ENCODE measurements at places on chromosomes 12 and 14. TPM values are rescaled to one million over a fixed set of nuclear protein-coding genes. Genes with fewer than 3 reads are reported as not detected.
A peak's percentile ranks its signal among the peaks of the same experiment; 100 is the strongest.

DNA sequence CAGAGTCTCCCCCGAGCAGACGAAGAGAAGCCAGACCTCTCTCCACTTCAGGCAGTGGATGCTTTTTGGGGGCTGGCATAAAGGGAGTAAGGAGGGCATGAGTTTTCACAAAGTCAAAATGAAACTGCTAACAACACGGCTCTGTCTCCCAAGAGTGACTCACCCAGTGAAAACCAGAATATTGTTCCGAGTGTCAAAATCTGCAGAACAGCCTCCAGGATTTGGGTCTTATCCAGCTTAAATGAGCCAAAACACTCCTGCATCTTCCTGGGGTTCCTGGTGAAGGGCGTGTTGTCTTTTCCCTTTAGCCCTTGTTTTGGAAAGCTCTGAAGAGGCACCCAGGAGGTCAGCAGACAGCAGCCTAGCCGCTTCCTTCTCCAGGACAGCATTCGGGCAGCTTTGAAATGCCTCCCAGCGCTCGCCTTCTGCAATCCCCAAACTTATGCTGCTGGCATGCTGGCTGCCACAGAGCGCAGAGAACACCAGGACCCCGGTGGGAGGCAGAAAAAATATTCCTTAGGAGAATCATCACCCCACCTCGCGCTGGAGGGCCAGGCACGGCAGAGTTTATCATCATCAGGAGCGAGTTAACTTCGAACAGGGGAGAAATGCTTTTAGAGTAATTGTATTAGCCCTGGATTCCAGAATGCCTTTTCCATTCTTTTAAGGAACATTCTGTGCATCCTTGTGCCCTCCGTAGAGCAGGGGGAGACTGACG, 117.7 kb upstream of the NCOR2 start:
- DNase-seq, result no peak

GRCh38 chr12:1262011-1262410, 271.0 kb downstream of the ERC1 start:
- DNase-seq, result no peak

UNC79 gene
- total RNA-seq, result not detected

DNA sequence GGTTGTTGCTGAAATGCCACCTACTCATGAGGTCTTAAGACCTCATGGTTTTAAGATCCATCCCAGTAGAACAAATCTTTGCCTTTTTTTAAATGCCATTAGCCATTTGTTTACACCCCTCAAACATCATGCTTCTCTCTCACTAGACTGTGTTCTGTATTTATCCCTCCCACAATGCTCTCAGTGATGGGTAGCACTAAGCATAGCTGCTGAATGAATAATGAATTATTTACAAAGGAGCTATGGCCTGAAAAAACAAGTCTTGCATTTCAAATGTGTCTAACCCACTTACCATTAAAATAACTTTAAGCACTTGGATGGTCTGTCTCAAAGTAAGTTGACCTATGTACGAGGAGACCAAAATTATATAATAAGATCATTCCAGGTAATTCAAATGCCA, 334.5 kb downstream of the PAWR start:
- DNase-seq, result no peak

GRCh38 chr12:51897181-51897580, 9.3 kb downstream of the ANKRD33 start:
- no peak for DNase-seq

GLI1 gene
- 0.86 TPM for total RNA-seq

IQSEC3 gene
- 7.3 TPM for total RNA-seq

PIWIL1 gene
- not detected for total RNA-seq

CCDC175 gene
- total RNA-seq, result not detected

DNA sequence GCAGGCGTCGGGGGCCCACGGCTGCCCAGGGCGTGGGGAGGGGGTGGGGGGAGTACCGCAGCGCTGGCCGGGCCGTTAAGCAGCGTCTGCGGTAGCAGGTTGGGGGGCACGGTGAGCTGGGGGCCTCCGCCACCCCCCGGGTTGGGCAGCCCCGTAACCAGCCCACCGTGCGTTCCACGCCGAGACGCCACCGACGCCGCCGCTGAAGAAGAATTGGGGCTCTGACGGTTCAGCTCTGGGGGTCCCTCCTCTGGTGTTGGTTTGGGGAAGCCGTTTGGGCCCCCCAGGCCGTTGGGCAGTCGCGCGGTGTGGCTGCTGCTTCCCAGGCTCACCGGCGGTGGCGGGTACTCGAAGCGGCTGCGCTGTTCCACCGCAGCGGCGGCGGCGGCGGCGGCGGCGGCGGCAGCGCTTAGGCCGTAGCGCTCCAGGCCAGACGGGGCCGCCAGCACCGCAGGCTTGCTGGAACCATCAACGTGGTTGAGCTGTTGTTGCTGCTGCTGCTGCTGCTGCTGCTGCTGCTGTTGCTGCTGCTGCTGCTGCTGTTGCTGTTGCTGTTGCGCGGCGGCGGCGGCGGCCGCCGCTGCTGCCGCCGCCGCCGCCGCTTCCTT, 1.5 kb downstream of the IRF2BPL start:
- DNase-seq, result peak; percentile 74

DNA sequence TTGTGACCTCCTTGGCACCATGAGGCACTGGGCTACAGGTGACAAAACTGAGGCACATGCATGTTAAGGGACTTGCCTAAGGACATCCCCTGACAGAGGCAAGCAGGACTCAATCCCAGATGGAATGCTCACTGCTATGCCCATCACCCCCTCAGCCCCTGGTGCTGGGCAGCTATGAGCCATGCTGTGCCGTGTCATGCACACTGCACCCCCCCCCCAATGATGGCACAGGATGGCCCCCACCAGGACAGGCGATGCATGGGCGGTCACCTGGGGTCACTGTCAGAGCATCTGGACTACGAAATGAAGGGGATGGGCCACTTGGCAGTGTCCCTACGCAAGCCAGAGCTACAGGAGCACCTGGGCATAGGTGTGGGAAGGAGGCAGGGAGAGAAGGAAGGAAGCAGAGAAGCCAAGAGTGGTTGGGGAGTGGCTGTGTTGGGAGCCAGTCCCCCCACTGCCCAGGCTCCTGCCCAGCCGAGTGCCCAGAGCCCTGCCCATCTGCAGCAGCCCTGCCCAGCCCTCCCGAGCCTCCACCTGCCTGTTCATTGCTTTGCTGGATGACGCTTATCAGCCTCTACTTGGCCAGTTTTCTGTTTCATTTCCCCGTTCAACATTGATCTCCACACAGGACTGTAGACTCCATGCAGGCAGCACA, 84.9 kb upstream of the DIO3 start:
- no peak for DNase-seq

NPAS3 gene
- not detected for total RNA-seq

DNA sequence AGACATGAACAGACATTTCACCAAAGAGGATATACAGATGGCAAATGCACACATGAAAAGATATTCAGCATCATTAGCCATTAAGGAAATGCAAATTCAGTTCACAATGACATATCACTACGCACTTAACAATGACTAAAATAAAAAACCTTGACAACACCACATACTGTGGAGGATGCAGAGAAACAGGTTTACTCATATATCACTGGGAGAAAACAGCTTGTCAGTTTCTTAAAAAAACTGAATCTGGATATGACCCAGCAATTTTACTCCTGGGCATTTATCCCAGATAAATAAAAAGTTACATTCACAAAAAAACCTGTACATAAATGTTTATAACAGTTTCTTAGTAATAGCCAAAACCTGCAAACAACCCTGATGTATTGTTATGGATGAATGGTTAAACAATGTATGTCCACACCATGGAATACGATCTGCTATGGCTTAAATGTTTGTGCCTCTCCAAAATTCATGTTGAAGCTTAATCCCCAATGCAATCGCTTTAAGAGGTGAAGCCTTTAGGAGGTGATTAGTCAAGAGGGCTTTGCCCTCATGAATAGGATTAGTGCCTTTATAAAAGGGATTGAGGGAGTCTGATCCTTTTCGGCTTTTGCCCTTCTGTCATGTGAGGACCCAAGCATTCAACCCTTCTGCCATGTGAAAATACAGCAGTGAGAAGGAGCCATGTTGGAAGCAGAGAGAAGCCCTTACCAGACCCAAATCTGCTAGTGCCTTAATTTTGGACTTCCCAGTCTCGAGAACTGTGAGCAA, 36.0 kb upstream of the PPP4R3A start:
- no peak for DNase-seq

ACTR6 gene
- 36.0 TPM for total RNA-seq

- DNase-seq, result no peak
Observed at GRCh38 chr12:16272222-16272621, 5.3 kb downstream of the SLC15A5 start.

RNU6-8 gene
- not detected for total RNA-seq

- DNase-seq, result no peak
Observed at GRCh38 chr12:64450711-64451486, 1.0 kb upstream of the TBK1 start.

- DNase-seq, result no peak
Observed at GRCh38 chr14:92945959-92946846, 23.3 kb downstream of the CHGA start.

SLC17A8 gene
- total RNA-seq, result not detected

DNA sequence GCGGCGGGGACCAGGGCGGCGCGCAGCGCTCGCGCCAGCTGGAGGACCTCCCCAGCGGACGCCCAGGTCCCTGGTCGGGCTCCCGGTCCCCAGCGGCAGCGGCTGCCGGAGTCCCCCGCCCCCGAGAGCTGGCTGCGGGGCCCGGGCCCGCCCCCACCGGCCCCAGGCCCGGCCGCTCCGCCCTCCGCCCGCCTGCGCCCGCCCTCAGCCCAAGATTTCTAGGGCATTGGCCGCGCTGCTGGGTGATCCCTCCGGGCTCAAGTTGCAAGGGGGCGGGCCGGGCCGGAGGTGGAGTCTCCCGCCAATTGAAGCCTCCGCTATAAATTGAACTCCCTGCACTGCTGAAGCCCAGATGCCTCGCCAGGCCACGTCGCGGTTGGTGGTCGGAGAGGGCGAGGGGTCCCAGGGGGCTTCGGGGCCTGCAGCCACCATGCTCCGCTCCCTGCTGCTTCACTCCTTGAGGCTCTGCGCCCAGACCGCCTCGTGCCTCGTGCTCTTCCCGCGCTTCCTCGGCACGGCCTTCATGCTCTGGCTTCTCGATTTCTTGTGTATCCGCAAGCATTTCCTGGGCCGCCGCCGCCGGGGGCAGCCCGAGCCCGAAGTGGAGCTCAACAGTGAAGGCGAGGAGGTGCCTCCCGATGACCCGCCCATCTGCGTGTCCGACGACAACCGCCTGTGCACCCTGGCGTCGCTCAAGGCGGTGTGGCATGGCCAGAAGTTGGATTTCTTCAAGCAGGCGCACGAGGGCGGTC, at the start of gene DIO3:
TSS of gene DIO3 (plus strand) at position 351 of the 752 bp plus-strand sequence.
- no peak for DNase-seq

DNA sequence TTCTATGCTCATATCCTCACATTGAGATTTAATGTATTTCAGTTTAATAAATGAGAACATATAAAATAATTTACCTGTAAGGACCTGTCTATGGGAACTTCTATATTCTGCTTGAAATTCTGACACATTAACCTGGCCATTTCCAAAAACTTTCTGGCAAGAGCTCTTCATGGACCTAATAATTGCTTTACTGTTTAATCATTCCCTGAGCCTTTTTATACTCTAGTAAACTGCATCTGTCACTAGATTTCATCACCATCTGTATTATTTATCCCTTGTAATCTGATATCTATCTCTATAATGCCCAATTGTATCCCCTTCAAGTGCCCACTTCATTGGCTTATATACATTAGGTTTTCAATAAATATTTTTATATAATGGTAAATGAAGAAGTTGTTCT, 327.7 kb downstream of the RAD51B start:
- no peak for DNase-seq

GRCh38 chr14:72680853-72681640, 212.9 kb downstream of the DPF3 start:
- no peak for DNase-seq

TSPAN11 gene
- total RNA-seq, result not detected

DNA sequence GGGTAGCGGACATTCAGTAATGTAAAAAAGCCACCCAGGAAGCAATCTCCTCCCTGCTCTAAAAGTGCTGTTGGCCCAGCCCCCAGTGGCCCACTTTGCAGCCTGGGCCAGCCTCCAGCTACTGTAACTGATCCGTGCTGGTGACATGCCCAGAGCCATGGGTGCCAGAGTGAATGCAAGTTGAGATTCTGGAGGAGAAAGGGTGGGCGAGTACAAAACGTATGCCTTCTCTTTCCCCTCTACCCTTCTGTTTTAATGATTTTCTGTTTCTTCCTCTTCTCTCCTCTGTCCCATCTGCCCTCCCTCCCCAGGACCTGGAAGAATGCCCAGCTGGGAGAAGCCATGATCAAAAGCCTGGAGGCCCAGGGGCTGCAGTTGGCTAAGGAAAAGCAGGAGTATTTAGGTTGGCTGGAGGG, 16.9 kb downstream of the PLEKHD1 start:
- DNase-seq, result no peak

GRCh38 chr12:64744422-64745258, 14.6 kb downstream of the GNS start:
- no peak for DNase-seq

DNA sequence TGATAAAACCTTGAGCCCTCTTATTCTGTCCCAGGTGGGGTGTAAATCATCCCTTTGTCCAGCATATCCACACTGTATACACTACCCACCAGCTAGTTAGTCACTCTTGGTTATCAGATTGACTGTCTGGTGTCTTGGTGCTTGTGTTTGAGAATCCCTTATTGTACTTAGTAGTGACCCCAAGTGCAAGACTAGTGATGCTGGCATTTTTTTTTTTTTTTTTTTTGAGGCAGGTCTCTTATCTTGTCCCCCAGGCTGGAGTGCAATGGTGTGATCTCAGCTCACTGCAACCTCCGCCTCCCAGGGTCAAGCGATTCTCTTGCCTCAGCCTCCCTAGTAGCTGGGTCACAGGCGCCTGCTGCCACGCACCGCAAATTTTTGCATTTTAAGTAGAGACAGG, 5.8 kb downstream of the VRK1 start:
- DNase-seq, result no peak

DNA sequence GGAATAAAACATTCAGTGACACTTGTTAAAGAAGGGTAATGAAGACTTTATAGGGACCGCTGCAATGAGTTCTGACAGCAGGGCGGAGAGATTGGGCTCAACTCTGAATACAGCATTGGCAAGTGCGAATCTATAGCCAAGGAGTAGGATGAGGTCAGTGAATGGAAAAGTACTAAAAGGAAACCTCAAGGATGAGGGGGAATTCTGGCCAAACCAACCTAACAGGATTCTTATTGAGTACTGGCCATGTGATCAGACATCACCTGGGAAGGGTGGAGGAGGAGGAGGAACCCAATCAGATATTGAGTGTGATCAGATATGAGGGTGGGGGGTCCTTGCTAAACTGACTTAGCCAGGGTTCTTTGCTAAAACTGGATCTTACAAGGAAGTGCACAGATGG, 31.0 kb downstream of the DRAM1 start:
- DNase-seq, result no peak

- no peak for DNase-seq
Observed at GRCh38 chr12:1935700-1936378, 17.4 kb upstream of the CACNA2D4 start.

DNA sequence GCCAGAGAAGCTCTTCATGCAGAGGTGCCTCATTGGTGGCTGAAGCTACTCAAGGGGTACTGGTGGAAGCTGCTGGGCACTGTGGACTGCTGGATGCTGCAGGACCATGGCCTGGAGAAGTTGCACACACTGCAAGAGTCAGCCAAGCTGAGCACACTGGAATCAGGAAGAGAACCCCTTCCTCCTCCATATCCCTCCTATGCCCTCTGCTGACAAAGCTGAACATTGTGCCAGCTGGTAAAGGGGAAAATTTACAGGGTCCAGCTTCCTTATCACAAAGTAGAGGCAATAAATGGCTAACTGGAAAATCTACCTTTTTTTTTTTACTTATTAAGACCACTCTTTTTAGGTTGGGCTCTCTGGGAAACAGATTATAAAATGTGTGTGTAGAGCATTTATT, 6.5 kb downstream of the CCDC175 start:
- DNase-seq, result no peak

CAPZA3 gene
- not detected for total RNA-seq

PIANP gene
- total RNA-seq, result 1.1 TPM
